ENCODE measurements at places on chromosomes 5 and 9. TPM values are rescaled to one million over a fixed set of nuclear protein-coding genes. Genes with fewer than 3 reads are reported as not detected.

DNA sequence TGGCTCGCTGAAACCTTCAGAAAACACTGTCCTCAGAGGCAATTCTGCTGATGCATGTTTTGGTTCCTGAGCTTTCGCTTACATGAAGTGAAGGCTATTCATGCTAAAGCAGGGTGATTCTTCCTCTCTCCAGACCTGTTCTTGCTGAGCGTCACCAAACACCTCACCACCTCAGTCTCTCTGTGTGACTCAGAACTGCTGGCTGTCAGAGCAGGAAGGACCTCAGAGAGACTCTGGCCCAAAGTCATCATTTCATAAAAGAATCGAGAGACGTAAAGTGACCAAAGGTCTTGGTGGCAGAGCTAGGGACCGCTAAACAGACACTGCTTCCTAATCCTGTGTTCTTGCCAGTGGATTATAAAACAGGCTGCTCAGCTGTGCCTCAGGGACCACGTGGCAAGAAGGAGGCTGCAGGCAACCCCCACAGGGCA lies 73.8 kb downstream of the LHFPL2 start:
- no peak for DNase-seq
- no peak overlapping the region for H3K4me3 ChIP-seq
- H3K27me3 ChIP-seq = peaks cover 3% of the 10 kb centered on the region
- H3K27ac ChIP-seq = no peak overlapping the region
- no peaks in the 10 kb centered on the region for H3K36me3 ChIP-seq

The NR2F1 gene
- total RNA-seq = not detected

The ST8SIA4 gene
- total RNA-seq = 32.8 TPM

- H3K27ac ChIP-seq = no peak overlapping the region
- no peaks in the 10 kb centered on the region for H3K27me3 ChIP-seq
- no peak overlapping the region for H3K4me3 ChIP-seq
- H3K36me3 ChIP-seq = no peaks in the 10 kb centered on the region
- no peak for DNase-seq
These were observed 90.1 kb downstream of the LMNB1 start for GRCh38 chr5:126866851-126867636.

- DNase-seq = no peak
- H3K4me3 ChIP-seq = no peak overlapping the region
- no peak overlapping the region for H3K27ac ChIP-seq
- no peaks in the 10 kb centered on the region for H3K4me1 ChIP-seq
- no peaks in the 10 kb centered on the region for H3K27me3 ChIP-seq
- no peaks in the 10 kb centered on the region for H3K36me3 ChIP-seq
These were observed 478.1 kb upstream of the CDH9 start for GRCh38 chr5:27516437-27516836.

DNA sequence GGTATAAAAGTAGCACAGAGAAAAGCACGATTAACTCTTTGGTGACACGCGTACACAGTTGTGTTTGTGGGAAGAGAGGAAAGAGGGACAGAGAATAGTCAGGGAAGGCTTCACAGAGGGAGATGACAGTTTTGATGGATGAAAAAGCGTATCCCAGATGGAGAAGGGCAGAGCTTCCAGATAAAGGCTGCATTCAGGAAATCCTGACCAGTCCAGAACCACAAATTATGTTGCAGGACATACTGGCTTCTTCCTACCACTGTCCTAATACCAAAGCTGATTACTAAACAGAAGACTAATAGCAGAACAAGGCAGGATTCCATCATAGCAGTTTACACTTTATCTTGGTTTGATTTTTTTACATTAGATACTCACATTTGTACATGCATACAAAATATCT lies 34.5 kb downstream of the SLC31A2 start:
- H3K36me3 ChIP-seq = peaks cover 52% of the 10 kb centered on the region
- no peak for DNase-seq
- H3K27me3 ChIP-seq = no peaks in the 10 kb centered on the region
- no peak overlapping the region for H3K27ac ChIP-seq
- H3K4me3 ChIP-seq = no peak overlapping the region

DNA sequence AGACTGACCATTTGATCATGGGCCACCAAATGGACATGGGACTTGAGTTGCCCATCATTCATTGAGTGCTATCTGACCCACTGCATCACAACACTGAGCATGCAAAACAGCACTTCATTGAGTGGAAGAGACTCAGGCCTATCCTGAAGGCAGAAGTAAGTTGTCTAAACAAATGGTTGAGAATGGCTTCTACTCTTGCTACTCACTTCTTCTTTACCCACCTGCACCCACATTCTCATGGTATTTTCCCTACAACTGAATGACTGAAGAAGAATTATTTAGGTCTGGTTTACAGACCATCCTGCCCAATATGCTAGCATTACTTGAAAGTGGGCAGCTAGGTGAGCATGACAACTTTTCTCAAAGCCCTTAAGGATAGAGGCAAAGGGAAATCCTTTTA lies 41.0 kb upstream of the PIP5K1B start:
- no peak for DNase-seq
- H3K27ac ChIP-seq = no peak overlapping the region
- no peaks in the 10 kb centered on the region for H3K36me3 ChIP-seq
- peaks cover 8% of the 10 kb centered on the region for H3K27me3 ChIP-seq
- no peaks in the 10 kb centered on the region for H3K4me1 ChIP-seq

GRCh38 chr9:127921557-127922120 lies 4.8 kb upstream of the ST6GALNAC4 start:
- no peaks in the 10 kb centered on the region for H3K36me3 ChIP-seq
- peaks cover 35% of the 10 kb centered on the region for H3K4me1 ChIP-seq
- H3K27ac ChIP-seq = no peak overlapping the region
- DNase-seq = peak; percentile 86
- peak overlapping the region; percentile 49 for H3K4me3 ChIP-seq

- peaks cover 25% of the 10 kb centered on the region for H3K4me1 ChIP-seq
- H3K4me3 ChIP-seq = peak overlapping the region; percentile 50
- H3K36me3 ChIP-seq = peaks cover 15% of the 10 kb centered on the region
- no peaks in the 10 kb centered on the region for H3K27me3 ChIP-seq
- peak overlapping the region; percentile 18 for H3K27ac ChIP-seq
These were observed 379 bp upstream of the TICAM2 start for GRCh38 chr5:115602591-115603125.
